ENCODE measurements at places on chromosomes 12 and 14.

GRCh38 chr14:26622611-26623010 is 24.8 kb upstream of the NOVA1 start:
- DNase-seq: no peak

- DNase-seq: no peak
Observed at GRCh38 chr12:108729612-108730364, 1.5 kb downstream of the CORO1C start.

DNA sequence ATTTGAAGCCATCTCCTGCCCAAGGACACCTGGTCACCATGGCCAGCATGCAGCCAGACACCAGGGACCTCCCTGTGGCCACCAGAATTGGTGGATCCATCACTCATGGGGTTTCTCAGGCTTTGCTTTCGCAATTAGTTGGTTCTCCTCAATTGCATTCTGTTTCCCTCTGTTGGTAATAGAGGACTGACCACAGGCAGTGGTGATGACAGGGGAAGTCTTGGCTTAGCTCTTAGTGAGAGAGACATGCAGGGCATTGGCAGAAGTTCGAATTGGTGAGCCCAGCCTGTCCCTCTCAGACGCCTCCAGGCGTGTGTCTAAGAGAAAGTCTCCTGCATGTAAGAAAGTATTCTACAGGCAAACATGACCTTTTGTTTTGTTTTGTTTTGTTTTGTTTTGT is 21.3 kb downstream of the HCAR2 start:
- DNase-seq: no peak

GRCh38 chr14:25101276-25101675 is 51.3 kb upstream of the STXBP6 start:
- no peak for DNase-seq

DNA sequence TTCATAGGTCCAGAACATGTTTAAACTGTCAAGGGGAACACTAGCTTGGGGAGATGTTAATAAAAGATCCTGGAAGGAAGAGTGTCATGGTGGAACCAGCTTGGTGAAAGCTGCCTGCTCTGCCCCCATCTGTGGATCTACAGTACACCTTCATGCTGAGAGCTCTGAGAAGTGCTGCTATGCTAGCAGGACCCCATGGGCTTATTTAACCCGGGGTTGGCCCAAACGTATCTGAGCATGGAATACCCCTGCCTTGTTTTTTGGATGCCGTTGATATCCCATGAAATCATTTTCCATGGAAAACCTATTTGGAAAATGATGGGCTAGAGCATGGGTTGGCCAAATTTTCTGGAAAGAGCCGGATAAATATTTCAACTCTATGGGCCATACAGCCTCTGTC is 14.2 kb downstream of the UBE3B start:
- DNase-seq: no peak

- no peak for DNase-seq
Observed at GRCh38 chr12:21065845-21066244, 65.1 kb upstream of the SLCO1B1 start.

DNA sequence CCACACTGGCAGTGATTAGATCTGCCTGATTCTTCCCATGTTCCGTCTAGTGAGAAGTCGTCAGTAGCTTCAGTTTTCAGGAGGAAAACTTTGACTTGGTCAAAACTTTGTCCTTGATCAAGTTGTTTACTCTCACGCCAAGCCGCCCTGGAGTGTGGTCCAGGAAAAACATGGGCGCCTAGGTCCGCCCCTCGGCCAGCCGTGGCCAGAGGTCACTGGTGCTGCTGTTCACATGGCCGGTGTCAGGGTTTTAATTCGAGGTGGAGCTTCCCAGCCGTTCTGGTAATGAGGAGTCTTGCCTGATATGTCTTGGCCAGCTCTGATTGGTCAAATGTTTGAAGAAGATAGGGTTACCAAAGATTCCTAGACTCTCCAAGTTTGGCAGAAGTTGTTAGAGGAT is 71.5 kb downstream of the PPP2R5C start:
- no peak for DNase-seq

DNA sequence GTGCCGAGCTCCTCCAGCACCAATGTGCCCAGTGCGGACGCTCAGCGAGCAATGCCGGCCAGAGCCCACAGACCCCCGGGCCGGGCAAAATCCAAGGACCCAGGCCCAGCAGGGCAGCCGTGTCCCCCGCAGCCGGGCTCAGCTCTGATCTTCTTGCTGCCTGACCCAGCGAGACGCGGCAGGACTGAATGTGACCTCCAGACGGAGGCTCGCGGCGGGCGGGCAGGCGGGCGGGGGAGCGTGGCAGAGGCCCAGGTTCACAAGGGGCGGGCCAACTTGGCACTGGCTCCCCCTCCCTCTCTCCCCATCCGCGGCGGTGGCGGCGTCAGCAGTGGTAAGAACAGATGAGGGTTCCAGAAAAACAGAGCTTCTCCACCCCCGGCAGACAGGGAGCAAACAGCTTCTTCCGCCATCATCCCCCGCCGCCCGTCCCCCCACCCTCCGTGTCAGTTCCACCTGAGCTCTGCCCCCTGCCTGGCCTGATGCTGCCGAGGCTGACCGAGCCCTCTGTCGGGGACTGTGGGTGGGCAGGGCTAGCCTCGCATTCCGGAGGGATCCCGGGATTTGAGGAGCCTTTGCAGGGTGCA is 94.3 kb downstream of the RFLNA start:
- peak; percentile 33 for DNase-seq

GRCh38 chr14:23910101-23910875 is 43.3 kb upstream of the DHRS4 start:
- no peak for DNase-seq

- DNase-seq: no peak
Observed at GRCh38 chr12:28543021-28543890, 353.0 kb downstream of the CCDC91 start.

DNA sequence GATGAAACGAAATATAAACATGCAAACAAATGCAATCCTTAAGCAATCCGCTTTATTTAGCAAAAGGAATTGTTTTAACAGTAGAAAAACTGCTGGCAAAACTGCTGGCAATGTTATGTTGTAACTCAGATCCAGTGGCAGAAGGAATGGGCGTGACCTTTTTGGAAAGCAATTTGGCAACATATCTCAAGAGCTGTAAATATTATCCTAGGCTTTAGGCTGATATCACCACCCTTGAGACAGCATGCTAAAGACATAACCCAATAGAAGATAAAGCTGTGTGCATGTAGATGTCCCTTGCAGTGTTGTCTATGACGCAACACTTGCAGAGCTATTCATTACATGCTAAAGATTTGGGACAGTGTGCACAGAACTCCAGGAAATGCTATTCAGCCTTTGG is 138.5 kb downstream of the DICER1 start:
- no peak for DNase-seq

DNA sequence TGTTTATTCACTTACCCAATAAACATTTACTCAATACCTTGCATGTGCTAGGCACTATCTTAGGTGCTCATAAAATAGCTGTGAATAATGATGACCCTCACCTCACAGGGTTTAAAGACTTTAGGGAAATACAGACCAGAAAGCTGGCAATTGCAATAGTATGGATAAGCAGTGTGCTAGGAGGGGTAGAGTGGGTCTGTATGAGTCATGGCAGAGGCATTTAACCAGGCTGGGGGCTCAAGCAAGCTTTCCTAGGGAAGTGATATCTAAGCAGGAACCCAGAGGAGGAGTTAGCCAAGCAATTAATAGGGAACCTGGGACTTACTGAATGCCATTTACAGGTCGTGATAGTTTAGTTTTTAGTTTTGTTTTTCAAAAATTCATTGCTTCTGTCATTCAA is 123.9 kb upstream of the CCDC198 start:
- DNase-seq: no peak

GRCh38 chr12:114625294-114625851 is 58.6 kb downstream of the TBX3 start:
- no peak for DNase-seq

- DNase-seq: no peak
Observed at GRCh38 chr12:117098361-117099217, 627 bp downstream of the TESC start.

GRCh38 chr12:79514730-79515529 is 175.8 kb downstream of the PAWR start:
- DNase-seq: no peak

GRCh38 chr12:104775731-104776231 is 182.3 kb downstream of the SLC41A2 start:
- no peak for DNase-seq

DNA sequence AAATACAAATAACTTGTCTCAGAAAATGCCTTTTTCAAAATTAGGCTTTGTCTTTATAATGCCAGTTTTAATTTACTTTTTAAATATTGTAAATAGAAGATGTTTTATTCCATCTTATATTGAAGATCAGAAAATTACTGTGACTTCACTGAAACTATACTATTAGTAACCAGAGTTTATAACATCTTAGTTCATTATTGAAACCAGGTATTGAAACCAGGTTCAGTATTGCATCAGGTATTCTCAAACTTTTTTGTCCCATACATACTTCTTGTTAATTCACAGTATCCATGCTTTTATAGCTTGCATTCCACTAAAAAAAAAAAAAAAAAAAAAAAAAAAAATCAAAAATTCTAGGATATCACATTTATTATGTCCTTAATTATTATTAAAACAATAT is 227.5 kb downstream of the GXYLT1 start:
- no peak for DNase-seq

- DNase-seq: no peak
Observed at GRCh38 chr12:30457621-30458289, 237.9 kb downstream of the IPO8 start.

- no peak for DNase-seq
Observed at GRCh38 chr14:101008631-101009336, 105.3 kb upstream of the RTL1 start.

DNA sequence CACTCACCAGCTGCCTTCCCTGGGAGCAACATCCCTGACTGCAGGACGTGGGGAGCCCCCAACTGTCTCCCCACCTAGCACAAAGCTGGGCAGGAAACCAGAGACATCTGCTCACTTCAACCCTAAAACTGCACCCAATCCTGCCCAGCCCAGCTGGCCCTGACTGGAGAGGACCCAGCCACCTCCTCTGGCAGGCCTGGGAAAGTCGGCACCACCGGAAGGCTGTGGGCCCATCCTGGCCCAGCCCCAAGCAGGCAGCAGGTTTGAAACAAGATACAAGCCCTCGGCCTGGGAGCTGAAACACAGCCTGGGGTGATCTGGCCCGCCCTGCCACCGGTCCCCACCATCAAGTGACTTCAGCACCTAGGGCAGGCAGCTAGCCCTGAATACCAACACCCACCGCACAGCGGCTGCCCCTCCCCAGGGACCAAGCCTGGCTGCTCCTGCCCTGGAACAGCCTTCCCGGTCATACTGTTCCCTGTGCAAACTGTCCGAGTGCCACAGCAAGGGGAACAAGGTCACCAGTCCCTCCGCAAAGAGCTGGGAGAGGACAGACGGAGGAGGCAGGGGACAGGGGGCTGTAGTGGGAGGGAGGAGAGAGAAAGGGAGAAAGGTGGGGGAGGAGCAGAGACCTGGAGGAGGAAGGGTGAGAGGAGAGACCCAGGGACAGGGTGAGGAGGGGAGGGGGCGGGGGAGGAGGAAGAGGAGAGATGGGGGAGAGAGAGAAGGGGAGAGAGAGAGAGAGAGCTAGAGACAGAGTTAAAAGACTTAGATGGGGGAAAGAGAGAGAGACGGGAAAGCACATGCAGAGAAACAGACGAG is 115.7 kb downstream of the RFLNA start:
- no peak for DNase-seq

DNA sequence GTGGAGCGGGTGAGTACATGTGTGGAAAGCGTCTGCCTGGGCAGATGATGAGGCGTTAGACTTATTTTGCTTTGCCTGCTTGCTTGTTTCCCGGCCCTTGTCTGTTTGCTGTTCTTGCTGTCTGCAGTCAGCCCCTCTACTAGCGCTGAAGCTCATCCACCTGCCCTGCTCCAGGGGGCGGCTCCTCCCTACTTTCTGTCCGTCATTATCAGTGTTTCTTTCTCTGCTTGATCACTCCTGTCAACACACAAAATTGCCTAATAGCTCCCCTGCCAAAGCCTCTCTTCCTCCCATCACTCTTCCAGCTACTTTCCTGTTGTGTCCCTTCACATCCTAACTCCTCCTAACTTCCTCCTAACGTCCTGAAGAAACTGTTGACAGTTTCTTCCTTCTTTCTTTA is 34.9 kb upstream of the GALNT8 start:
- no peak for DNase-seq
